Germinal center (tissue), 1 donor: ENCODE measurements at places on chromosomes 5 and 9.
A peak's percentile ranks its signal among the peaks of the same experiment; 100 is the strongest.

DNA sequence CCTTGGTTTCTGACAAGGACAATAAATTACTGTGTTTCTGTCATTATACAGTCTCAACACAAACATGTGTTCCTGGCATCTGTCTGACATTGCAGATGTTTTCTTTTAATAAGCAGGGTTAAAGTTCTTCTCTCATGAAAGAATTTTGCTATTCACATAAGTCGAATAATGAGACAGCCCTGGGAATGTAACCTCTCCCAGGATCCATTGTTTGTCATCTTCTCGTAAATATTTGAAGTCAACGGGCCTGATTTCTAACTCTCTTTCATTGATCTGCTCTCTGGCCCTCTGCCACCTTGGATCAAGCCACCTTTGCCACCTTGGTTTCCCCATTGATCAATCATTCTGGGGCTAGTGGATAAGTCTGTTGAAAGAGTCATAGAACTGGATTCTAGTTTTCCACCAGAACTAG, 12.9 kb upstream of the CAST start:
- DNase-seq: no peak

DNA sequence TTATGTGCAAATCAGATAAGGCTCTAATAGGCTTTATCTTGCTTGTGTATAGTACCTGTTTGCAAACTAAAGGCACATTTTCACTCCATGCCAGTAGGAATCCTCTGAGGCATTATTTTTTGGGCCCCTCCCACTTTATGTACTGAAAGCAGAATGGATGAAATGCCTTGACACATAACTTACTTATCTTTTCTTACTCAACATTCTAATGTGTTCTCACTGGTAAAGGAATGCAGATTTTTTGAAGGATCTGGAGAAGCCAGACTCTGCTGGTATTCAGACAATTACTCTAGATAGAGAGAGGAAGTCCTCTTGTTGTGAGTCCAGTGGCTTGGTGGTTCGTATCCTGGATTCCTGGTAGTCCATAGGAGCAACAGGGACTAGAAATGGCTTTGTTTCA, 336.7 kb downstream of the CCDC171 start:
- DNase-seq: no peak

DNA sequence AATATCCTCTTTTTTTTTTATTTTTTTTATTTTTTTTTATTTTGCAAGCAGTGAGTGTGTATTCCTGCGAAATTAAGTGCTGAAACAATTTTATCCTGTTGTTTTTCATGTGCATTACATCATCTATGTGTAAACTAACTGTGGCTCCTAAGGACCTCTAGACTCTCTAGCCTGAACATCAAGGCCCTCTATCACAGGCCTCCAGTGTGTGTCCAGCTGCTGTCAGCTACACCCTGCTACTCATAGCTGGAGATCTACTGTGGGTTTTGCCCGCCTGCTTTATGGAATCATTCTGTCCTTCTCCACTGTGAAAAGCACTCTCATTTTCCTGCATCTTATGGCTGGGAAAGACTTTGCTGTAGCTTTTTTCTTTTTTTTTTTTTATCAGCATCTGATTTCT, 157.8 kb downstream of the KCTD16 start:
- no peak for DNase-seq

DNA sequence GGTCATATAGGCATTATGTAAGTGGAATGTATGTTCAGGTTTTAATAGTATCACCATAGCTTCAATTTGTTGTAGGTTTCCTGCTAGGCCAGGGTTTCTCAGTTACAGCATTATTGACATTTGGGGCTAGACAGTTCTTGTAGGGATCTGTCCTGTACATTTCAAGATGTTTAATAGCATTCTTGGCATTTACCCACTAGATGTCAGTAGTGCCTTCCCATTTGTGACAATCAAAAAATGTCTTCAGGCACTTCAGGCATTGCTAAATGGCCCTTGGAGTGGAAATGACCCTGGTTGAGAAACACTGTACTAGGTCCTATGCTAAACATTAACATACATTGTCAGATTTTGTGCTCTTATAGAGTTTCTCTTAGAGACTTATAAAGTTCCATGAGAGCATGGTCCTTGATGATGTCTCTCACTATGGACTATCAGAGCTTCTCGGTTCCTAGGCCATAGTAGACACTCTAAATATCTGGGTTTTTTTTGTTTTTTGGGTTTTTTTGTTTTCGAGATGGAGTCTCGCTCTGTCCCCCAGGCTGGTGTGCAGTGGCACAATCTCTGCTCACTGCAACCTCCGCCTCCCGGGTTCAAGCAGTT, 1.4 kb downstream of the KIF20A start:
- peak; percentile 58 for DNase-seq

GRCh38 chr9:105027084-105027483, 99.1 kb upstream of the ABCA1 start:
- DNase-seq: no peak

- DNase-seq: no peak
These were observed 42.4 kb downstream of the SERINC5 start for GRCh38 chr5:80213466-80213865.

GRCh38 chr5:166342402-166342801, 1949.0 kb upstream of the WWC1 start:
- DNase-seq: no peak

DNA sequence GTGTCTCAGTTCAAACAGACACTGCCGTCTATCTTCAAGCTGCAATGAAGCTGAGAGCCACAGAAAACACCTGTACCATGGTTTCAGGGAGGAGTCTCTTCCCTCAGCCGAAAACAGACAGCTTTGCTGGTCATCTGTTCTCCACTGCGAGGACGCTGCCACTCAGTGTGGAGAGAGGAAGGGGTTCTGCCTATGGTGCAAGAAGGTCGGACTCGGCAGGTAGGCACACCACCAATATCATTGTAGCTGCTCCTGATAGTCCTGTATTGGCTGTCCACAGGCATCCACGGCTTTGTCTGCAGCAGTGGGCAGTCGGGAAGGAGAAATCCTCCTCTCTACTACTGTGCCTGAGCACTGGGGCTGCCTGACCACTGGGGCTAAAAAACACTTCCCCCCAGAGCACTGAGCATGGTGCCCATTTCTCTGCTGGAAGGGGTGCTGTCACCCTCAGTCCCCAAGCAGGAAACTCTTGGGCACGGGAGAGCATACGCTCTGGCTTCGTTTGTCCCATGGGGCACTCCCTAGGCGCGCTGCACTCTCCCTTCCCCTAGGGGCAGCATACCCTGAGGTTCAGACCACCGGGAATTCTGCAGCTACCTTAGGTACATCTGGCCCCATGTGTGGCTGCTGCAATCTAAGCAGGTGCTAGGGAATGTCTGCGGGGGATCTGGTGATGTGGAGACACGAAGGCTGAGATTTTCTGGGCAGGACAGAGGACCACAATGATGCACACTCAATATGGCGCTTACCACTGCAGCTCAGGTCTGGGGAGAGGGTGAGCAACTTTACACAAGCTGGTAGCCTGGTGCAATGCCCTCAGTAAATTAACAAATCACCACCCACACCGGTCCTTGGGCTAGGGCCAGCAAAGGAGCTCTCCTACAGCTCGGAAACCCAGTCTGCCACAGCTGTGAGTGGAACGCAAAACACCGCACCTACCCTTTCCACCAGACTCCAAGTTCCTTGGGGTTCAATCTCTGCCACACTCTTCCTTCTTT, 880.9 kb upstream of the SEMA6A start:
- no peak for DNase-seq

- DNase-seq: no peak
These were observed 46.5 kb upstream of the SYNPO start for GRCh38 chr5:150593996-150594395.

GRCh38 chr5:58011301-58011700, 448.6 kb downstream of the PLK2 start:
- no peak for DNase-seq

DNA sequence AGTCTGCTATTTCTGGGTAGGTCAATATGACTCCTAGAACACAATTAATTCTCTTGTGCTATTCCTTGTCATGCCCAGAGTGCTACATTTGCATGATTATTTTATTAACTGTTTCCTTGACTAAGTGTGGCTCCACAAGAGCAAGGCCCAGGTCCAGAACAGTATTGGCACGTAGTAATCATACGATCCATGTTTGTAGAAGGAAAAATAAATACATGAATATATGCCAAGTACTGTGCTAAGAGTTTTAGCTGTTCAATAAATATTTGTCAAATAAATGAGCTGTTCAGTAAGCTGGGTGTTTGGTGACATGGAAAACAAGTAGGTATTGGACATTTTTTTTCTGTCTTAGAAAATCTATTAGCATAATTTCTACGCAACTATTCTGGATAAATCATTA, 995.9 kb downstream of the MAT2B start:
- no peak for DNase-seq

GRCh38 chr5:173464813-173465212, 136.6 kb upstream of the STC2 start:
- DNase-seq: no peak

- no peak for DNase-seq
These were observed 188.7 kb downstream of the DENND1A start for GRCh38 chr9:123741214-123741613.

GRCh38 chr9:125691869-125692268, 15.1 kb downstream of the MAPKAP1 start:
- no peak for DNase-seq

DNA sequence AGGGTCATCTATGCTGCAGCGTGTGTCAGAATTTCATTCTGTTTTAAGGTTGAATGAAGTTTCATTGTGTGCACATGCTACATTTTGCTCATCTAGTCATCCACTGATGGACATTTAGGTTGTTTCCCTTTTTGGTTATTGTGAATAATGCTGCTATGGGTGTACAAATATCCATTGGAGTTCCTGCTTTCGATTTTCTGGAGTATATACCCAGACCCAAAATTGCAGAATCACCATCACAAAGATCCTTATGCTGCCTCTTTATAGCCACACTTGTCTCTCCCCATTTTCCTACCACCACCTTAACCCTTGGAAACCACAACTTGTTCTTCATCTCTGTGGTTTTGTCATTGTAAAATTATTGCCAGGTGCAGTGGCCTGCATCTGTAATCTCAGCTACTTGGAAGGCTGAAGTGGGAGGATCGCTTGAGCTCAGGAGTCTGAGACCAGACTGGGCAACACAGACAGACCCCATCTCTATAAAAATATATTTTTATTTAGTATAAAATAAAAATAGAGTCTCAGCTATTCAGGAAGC, 166.2 kb downstream of the HSD17B3 start:
- no peak for DNase-seq

- no peak for DNase-seq
These were observed 2.9 kb downstream of the ANKDD1B start for GRCh38 chr5:75614176-75614575.

GRCh38 chr5:178389026-178389729, 156.6 kb upstream of the PHYKPL start:
- no peak for DNase-seq

- DNase-seq: no peak
These were observed 1466.7 kb upstream of the CDH9 start for GRCh38 chr5:28505121-28505520.

GRCh38 chr5:173238312-173239232, 3.6 kb upstream of the NKX2-5 start:
- DNase-seq: no peak

GRCh38 chr9:106420511-106420944, 442.4 kb upstream of the ZNF462 start:
- DNase-seq: no peak

DNA sequence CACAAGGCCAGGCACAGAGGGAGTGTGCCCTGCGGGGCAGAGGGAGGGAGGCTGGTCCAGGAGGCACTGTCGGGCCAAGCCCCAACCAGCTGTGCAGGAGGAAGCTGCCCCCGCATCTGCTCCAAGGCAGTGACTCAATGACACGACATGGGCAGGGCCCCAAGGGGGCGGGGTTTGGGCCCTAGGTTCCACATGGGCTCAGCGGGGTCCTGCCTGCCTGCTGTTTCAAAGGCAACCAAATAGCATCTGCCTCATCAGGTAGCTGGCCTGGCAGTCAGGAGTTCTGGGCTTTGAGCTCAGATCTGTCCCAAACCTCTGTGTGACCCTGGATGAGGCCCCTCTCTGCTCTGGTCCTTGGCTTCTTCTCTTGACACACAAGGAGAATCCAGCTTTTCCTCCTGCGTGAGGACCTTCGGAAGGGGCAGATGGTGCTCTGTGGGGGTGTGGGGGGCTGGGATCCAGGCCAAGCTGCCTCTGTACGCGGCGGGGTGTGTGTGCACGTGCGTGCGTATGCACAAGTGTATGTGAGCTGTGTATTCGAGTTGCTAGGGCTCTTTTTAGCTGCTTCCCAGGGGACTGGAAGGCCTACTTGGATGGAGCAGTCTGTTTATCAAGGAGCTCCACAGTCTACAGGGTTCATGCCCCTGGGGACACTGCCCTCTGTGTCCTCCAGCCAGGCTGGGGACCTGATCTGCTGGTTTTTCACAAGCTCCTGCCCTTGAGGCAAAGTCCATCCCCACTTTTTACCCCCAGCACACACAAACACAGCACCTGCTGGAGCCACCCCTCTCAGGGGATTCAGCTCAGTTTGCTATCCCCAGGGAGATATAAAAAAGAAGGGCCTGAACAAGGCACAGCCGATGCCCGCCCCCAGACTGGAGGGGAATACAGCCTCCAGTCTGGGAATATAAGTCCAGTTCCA, 138.9 kb downstream of the RGS3 start:
- peak; percentile 89 for DNase-seq

GRCh38 chr9:35844628-35845270, 15.7 kb downstream of the TMEM8B start:
- peak; percentile 71 for DNase-seq
